ENCODE measurements at places on chromosomes 12 and 14. TPM values are rescaled to one million over a fixed set of nuclear protein-coding genes. Genes with fewer than 3 reads are reported as not detected.

GRCh38 chr14:103563844-103564505 lies 1.2 kb downstream of the COA8 start:
- DNase-seq = no peak

DNA sequence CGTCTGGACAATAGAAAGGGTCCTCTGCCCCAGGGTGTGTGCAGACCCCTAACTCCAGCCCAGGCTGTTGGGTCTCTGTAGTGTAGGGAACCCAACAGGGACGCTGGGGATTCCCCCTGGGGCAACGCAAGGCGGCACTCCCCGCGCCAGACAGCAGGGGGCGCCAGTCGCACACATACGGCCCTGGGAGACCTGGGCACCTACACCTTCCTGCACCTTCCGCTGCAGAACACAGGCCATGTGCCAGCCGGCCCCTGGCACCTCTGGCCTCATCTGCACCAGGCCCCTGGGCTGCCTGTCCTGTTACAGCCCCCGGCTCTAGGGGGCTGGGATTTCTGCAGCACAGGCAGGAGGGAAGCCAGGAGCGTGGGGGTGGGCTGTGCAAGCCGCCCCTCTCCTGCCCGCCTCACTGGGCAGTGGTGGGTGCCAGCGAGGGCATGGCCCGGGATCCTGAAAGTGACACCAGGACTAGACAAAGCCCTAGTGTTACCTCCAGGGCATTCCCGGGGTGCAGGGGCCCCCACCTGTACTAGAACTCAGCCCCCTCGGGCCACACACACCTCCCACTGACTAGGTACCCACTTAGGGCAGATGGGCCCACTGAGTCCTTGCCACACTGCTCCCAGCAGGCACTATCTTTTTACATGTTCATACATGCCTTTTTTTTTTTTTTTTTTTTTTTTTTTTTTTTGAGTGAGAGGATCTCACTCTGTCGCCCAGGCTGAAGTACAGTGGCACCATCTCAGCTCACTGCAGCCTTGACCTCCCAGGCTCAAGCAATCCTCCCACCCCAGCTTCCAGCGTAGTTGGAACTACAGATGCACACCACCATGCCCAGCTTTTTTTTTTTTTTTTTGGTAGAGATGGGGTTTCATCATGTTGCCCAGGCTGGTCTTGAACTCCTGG lies 37.5 kb downstream of the CCNK start:
- DNase-seq = peak; percentile 91

GRCh38 chr12:65814038-65814437 lies 10.2 kb upstream of the HMGA2 start:
- DNase-seq = no peak

DNA sequence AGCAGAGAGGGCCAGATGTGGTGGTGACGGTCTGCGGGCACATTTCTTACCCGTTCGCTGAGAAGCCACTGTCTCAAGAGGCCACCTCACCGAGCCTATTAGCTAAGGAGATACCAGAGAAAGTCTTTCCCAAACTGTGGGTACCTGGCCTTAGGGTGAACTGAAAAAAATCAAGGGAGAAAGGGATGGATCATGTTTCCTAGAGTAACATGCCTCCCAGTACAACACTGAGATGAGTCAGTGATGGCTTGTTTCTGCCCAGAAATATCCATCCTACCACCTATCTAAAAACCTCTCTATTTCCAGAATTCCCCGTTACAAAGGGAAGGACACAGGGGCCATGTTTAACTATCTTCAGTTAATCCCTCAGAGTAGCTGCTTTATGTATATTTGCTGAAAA lies 83.7 kb downstream of the LMNTD1 start:
- DNase-seq = no peak

DNA sequence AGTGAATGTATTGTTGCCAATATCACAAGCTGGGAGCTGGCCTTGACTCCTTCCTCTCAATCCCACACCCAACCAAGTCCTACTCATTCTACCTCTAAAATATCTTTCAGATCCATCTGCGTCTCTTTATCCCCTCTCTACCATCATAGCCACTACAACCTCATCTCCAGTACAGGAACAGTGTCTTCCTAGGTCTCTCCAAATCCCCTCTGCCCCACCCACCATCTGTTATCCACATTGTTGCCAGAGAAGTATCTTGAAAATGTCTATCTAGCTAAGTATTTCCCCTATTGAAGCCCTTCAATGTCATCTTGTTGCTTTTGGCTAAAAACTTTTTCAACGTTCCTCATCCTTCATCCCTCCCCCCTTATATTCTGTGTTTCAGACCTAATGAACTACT lies 244.7 kb downstream of the C12orf75 start:
- no peak for DNase-seq

The PLXNC1 gene
- total RNA-seq = 7.5 TPM

The RNFT2 gene
- total RNA-seq = 3.0 TPM

DNA sequence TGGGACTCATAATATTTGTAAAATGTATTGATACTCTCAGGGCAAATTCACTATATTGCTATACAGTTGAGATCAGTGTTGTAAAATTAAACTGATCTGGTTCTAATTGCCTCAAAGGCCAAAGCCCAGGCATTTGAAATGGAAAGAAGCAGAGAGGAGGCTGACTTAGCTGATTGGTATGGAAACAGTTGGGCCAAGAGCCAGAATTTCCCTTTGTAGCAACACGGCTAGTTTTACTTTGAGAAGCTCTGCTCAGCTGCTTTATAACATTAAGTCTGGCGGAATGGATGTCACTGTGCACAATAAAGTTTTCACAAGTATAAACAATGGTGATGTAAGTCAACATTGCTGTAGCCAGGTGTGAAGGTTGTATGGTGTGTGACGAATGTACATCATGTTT lies 186.4 kb downstream of the MSRB3 start:
- no peak for DNase-seq

The CIDEB gene
- 13.9 TPM for total RNA-seq

The TTLL5 gene
- 27.5 TPM for total RNA-seq

The NTF3 gene
- total RNA-seq = 21.8 TPM

DNA sequence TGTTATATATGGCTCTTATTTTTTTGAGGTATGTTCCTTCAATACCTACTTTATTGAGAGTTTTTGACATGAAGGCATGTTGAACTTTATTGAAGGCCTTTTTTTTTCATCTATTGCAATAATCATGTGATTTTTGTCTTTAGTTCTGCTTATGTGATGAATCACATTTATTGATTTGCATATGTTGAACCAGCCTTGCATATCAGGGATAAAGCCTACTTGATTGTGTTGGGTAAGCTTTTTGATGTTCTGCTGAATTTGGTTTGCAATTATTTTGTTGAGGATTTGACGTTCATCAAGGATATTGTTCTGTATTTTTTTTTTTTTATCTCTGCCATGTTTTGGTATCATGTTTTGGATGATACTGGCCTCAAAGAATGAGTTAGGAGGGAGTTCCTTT lies 15.2 kb upstream of the ART4 start:
- no peak for DNase-seq

The ADAM21 gene
- total RNA-seq = 0.24 TPM

- no peak for DNase-seq
Measured at GRCh38 chr14:69259527-69260189, at the start of gene GALNT16. Gene GALNT16, plus strand, starts transcription at chr14:69260158. Its CDS starts 133 bp downstream, at chr14:69260291.

The GDF3 gene
- 0.30 TPM for total RNA-seq

DNA sequence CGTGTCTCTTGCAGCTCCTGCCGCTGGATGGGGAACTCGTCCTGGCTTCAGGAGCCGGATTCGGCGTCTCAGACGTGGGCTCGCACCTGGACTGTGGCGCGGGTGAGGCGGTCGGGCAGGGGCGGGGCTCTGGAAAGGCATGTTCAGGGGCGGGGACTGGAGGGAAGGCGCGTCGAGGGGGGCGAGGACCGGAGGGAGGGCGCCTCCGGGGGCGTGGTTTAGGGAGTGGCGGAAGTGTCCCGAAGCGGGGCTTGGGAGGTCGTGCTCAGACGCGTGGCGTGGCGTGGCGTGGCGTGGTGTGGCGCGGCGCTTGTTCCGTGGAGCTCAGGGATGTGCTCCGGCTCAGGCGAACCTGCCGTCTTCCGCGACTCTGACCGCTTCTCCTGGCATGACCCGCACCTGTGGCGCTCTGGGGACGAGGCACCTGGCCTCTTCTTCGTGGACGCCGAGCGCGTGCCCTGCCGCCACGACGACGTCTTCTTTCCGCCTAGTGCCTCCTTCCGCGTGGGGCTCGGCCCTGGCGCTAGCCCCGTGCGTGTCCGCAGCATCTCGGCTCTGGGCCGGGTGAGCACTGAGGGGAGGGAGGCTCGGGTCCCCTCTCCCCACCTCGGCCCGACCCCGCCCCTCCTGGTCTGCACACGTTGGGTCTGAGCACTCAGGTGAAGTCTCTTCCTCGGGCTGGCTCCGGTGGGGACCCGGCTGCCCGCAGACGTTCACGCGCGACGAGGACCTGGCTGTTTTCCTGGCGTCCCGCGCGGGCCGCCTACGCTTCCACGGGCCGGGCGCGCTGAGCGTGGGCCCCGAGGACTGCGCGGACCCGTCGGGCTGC lies 6.2 kb downstream of the AMN start:
- DNase-seq = peak; percentile 76

The BMP4 gene
- 28.5 TPM for total RNA-seq

DNA sequence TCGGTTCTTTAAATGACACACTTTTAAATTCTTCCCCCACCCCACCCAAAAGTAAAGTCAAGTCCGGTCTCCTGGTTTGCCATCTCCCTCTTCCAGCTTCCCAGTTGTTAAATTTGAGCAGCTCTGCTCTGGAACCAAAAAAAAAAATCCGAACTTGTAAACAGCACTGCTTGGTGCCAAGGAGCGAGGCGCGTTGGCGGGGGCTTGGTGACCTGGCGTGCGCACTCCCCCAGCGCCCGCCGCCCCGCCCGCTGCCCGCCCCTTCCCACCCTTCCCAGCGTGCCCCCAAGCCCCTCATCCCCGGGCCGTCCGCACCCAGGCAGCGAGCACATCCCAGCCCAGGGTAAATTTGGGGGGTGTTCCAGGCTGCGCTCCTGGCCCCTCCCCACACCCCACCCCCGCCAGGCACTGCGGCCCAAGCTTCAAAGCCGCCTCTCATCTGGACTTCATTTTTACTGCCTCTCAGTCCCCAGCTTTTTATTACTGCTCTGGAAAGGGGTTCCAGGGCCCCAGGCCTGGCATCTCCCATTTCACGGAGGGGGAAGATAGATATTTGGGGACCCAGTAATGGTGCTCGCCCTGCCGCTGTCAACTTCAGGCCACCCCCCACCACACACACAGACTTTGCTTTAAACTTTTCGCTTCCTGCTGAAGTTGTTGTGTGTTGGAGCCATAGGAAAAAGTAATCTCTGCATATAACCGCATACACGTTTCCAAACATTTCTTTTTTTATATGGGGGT lies 11.7 kb upstream of the ITGB7 start:
- peak; percentile 76 for DNase-seq

GRCh38 chr12:20577054-20577453 lies 118.1 kb upstream of the SLCO1C1 start:
- no peak for DNase-seq

GRCh38 chr12:115343601-115344000 lies 659.6 kb upstream of the TBX3 start:
- DNase-seq = no peak

DNA sequence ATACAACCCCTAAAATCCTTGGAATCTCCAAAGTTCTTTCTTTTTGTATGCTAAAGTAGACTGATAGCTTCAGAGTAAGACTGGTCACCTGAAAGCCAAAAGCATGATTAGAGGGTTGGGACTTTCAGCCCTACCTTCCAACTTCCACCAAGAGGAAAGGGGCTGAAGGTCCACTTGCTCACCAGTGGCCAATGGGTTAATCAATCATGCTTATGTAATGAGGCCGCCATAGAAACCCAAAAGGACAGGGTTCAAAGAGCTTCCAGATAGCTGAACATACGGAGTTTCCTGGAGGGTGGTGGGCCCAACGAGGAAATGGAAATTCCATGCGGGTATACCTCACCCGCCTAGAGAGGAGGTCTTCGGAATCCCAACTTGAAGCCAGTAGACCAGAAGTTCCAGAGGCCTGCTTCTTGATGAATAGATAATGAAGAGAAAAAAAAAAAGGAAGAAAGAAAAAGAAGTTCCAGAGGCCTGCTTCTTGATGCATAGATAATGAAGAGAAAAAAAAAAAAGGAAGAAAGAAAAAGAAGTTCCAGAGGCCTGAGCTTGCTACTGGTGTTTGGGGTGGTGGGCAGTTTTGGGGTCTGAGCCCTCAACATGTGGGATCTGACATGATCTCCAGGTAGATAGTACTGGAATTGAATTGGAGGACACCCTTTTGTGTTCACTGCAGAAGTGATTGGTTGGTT lies 11.2 kb upstream of the BTG1 start:
- no peak for DNase-seq
